ENCODE measurements at places on chromosomes 2 and 18.

DNA sequence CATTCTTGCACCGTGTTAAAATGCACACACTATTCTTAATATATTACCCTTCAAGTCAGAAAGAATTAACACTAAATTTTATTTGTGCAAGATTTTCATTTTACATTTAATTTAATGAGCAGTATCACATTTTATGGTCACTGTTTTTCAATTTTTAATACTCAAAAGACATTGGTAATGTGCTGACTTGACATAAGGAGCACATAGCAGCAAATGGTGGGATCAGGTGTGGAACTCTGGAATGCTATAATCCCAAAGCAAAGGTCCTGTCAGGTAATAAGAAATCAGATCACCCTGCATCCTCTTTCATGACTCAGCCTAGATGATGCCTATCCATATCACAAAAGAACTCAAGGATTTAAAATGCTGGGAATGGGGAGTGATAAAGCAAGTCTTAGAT, 55.6 kb upstream of the SPAG16 start:
- no peak for DNase-seq

DNA sequence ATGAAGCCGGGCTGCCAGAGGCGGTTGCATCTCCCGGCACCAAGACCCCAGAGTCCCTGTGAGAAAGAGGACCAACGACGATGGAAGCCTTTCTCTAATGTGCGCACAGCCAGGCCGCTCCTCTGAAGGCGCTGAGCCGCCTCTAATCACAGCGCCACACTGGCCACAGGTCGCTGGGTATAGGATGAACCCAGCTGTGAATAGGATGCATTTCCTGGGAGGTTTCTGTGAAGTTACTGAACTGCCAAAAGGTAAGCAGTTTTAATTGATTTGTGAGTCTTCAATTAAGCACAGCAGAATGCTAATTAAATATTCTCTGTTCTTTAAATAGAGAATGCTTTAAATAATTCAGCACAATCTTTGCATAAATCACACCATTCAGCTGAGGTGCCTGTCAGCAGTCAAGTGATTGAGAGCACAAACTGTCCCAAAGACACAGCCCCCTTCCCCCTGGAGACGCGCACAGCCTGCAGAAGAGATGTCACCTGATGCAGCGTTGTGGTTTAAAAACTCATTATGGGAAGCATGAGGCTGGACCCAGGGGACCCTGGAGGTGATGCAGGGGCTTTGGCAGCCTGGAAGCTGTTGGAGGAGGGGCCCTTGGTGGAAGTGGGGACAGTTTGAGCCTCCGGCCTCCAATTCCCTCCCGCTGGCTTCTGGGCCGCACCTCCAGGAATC, 98.1 kb downstream of the RTP5 start:
- no peak for DNase-seq

DNA sequence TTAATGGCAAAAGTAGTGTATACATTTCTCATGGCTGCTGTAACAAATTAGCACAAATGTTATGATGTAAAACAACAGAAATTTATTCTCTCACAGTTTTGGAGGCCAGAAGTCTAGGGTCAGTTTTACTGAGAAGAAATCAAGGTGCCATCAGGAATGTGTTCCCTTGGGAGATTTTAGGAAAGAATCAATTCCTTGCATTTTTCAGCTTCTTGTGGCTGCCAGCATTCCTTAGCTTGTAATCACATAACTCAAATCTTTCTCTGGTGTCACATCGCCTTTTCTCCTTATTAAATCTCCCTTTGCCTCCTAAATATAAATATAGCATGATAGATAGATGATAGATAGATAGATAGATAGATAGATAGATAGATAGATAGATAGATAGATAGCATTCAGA, 307.0 kb upstream of the REG3G start:
- DNase-seq: no peak

GRCh38 chr2:174074831-174075230, 109.7 kb upstream of the SP3 start:
- no peak for DNase-seq

GRCh38 chr2:204888222-204888621, 342.9 kb downstream of the PARD3B start:
- no peak for DNase-seq

DNA sequence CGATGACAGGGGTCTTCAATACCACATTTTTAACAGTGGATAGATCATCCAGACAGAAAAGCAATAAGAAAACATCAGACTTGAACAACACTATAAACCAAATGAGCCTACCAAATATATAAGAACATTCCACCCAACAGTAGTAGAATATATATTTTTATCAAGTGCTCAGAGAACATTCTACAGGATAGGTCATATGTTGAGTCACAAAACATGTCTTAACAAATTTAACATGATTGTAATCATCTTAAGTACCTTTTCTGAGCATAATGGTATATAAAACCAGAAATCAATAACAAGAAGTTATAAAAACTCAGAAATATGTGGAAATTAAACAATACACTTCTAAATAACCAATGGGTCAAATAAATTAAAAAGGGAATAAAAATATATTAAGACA, 194.0 kb upstream of the CYP26B1 start:
- DNase-seq: no peak

DNA sequence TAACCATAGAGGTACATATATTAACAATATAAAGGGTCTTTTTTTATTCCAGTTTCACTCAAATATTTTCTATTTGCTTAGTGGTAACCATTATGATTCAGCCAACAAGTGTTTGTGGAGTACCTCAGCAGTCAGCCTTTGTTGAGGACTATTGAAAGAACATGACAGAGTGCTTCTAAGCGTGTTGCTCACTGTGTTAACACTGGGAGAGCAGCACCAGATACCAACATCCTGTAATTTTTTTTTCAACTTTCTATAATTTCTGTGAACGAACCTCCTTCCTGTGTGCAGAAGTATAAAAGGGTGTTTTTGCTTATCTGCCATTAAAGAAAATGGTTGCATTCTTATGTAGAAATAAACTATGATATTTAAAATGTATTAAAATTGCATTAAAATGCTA, 239.0 kb downstream of the PHLPP1 start:
- no peak for DNase-seq

- DNase-seq: no peak
Measured at GRCh38 chr2:7530001-7530400, 612.8 kb downstream of the RNF144A start.

- DNase-seq: no peak
Measured at GRCh38 chr2:223260681-223261080, 208.7 kb downstream of the KCNE4 start.

GRCh38 chr2:104416339-104417000, 437.4 kb upstream of the POU3F3 start:
- DNase-seq: no peak

- no peak for DNase-seq
Measured at GRCh38 chr2:70305531-70305930, 3.7 kb upstream of the FAM136A start.

DNA sequence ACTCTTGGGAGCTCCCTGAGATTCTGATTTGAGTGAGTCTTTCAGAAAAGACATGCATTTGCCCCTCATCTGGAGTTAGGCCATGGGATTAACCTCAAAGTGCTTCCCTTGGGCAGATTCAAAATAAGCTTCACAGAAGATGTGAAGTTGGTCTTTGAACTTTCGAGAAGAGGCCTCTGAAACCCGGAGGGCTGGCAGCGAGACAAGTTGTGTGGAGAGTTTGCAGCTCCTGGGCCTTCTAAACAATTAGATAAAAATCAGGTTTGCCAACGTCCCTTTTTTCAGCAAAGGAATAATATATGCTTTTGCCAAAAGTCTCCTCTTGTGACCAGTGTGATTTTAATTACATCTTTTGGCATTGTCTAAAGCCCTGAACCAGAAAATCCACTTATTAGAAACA, 489.7 kb downstream of the SOX11 start:
- DNase-seq: no peak

DNA sequence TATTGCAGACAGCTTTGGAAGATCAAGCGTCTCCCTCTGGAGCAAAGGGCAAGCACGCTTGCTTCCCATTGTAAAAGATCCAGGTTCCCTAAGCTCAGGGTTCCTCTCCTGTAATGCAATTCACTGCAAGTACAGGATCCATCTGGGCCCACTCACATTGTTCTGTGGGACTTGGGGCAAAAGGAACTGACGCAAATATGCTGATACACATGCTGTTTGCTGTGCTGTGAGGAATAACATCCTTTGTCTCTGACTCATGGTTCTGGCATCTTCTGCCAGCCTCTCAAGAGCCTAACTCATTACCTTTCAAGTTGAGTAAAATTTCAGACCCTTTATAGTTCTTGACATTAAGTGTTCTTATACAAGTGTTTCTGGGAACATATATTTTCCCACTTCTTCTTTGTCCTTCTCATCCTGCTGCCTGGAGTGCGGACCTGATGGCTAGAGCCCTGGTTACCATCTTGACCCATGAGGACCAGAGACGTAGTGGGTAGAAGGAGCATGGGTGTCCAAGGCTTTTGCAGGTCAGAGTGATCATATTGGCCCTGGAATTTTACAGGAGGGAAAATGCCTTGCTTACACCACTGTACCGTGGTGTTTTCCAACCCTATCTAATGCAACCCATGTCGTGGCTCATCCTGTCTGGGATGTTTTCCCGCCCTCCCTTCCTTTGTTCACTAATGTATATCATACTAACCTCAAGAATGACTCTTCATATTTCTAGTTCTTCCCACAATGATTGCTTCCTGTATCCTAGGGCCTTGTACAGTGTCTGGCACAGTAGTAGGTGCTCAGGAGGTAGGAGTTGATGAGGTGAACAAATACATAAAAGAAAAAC, 145.7 kb upstream of the GLI2 start:
- no peak for DNase-seq

DNA sequence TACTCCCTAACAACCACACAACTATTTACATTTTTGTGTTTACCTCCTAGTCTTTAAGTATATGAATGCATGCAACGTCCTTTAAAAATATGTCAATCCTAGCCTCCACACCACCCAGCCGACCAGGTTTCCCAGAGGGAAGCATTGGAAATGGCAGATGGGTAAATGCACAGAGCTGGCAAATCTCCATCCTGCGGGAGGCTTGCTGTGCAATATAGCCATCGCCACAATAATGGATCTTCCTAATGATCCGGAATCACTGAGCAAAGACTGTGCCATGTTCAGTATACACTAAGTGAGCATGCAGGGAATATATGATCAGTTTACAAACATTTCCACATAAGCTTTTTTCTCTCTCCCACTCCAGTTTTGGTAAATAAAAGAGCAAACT, 131.8 kb downstream of the NEDD4L start:
- no peak for DNase-seq

DNA sequence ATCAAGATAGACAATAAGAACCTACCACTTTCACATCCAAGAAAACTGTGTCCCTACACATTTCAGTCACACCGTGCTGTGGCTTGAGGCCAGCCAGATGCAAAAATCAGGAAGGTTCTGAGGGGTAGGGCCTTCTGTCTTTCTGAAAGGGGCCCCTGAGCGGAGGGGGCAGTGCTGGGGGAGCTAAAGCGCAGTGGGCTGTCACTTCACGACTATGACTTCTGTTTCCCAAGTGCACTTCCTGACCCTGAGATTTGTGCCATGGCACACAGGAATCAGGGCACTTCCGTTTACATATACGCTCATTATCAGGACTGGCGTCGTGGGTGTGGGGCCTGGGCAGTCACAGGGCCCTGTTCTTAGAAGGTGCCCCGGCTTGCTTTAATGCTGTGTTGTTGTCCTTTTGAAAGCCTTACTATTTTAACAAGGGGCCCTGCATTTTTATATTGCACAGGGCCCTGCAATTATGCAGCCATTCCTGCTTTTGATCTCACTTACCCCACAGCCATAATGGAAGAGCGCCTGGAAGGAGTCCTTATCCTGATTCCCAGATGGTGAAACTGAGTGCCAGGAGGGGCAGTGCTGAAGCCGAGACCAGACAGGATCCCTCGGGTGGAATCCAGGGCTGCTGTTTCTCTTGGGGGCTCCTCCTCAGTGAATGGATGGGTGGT, 620 bp downstream of the NGEF start:
- no peak for DNase-seq

DNA sequence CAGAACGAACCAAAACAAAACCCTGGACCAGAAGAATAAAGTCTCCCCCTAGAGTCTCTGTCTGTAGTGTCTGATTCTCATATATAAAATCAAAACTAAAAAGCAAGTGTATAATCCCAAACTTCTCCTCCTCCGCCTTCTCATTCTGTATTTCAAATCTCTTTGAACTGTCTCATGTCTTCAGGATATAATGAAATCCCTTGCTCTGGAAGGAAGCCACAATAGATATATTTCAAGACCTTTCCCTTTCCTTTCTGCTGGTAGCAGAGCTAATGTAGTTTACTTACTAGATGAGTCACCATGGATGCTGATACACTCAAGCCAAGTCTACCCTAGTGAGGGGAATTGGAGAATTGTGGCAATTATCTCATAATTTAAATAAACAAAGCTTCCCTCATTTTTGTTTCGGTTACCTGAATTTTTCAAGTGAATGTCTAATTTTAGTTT, 33.5 kb upstream of the CCDC93 start:
- DNase-seq: no peak

DNA sequence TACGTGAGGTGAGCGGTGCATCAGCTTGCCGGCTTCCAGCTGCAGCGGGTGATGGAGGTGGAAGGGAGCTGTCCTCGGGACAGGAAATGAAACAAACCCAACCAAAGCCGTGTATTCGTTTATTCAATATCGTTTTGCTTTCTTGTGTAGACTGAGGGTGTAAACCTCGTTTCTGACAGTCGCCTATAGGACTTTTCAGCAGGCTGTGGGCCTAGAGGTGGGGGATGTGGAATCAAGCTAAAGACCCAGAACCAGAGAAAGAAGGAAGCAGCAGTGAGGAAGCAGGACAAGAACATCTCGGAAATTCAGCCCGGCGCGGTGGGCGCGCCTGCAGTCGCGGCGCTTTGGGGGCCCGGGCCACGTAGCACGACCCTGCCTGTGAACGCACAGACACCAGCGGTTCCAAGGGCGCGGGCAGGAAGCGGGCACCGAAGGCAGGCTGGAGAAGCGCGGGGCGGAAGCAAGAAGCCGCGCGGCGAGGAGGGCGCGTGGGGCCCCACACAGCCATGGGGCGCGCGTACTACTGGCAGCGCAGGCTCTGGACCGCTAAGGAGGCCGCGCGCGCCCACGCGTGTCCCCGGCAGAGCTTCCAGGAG, 755 bp upstream of the ATP9B start:
- no peak for DNase-seq

GRCh38 chr18:5772306-5773105, 122.8 kb downstream of the TMEM200C start:
- no peak for DNase-seq

DNA sequence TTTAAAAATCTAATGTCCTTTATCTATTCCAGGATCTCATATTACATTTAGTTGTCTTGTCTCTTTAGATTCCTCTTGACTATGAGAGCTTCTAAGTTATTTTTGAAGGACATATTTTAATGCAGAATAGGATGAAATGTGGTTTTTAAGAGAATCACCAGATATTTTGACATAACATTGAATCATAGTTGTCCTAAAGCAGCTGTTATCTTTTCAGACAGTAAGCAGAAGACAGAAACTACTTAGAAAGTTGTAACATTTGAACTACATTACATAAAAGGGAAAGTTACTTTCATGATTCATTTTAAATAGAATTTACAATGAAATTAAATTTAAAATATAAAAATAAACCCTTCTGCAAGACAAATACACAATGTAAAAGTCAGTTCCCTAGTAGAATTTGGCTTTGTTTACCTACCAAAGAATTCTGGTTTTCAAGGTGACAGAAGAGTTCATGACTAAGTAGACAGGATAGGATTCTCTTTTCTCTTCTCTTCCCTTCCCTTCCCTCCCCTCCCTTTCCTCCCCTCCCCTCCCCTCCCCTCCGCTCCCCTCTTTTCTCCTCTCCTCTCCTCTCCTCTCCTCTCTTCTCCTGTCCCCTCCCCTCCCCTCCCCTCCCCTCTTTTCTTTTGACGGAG, 186.0 kb downstream of the DIS3L2 start:
- DNase-seq: no peak

Measured in GM13976 (cell line).